ENCODE measurements at places on chromosomes 7 and 10.

GRCh38 chr7:117572856-117573620 lies 93.2 kb downstream of the CFTR start:
- DNase-seq, result no peak

DNA sequence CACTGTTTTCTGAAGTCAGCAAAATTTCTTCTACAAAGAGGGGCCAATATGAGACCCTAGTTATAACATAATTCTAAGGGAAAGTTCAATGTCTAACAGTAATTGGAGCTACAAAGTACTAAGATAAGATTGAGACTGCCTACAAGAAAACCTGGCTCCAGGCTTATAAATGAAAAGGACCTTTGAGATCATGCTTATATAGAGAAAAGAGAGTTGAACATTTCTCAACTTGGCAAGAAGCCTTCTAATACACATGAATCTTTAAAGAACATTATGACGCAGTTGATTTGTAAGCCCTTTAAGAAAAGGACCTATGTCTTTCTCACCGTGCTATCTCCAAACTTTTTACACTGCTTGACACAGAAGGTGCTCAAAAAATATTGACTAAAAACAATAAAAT lies 87.9 kb downstream of the TPK1 start:
- no peak for DNase-seq

GRCh38 chr10:122782911-122783310 lies 62.7 kb downstream of the CUZD1 start:
- DNase-seq, result no peak

- no peak for DNase-seq
Observed at GRCh38 chr7:38229884-38230642, 43.4 kb downstream of the TARP start.

GRCh38 chr10:97601268-97602215 lies 12.0 kb downstream of the C10orf62 start:
- no peak for DNase-seq

DNA sequence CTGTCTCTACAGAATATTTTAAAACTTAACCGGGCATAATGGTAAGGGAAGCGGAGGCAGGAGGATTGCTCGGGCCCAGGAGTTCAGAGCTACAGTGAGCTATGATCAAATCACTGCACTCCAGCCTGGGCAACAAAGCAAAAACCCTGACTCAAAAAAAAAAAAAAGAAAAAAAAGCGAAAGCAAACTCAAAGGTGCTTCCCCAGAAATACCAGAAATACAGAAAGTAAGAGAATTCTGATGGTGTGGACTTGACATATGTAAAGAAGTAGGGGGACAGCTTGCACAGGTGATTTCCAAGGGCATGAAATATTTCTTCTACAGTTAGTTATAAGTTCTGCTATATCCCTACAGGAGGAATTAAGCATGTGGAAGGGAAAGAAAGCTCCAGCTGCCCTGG lies 69.7 kb upstream of the APBB1IP start:
- DNase-seq, result no peak

DNA sequence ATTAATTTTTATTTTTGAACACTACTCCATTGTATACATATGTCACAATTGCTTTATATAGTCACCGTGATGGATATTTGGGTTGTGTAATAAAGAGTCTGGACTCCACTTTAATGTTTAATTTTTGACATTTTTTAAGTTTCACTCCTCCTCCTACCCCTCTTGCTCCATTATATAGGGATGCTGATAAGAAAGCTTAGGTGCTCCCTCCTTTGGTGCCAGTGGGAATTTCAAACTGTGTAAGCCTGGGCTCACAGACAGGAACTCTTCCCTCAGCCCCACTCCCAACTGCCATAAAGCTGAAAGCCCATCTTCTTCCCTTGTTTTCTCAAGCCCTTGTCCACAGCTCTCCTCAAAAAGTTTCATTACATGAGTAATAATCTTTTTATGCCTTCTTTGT lies 47.6 kb downstream of the TWIST1 start:
- no peak for DNase-seq

GRCh38 chr7:135650831-135651573 lies 11.3 kb upstream of the STMP1 start:
- DNase-seq, result no peak
